Suppressor macrophage treated with lipopolysaccharide for 1 hour (primary cell): ENCODE measurements at places on chromosomes 1 and 21.
A peak's percentile ranks its signal among the peaks of the same experiment; 100 is the strongest.

DNA sequence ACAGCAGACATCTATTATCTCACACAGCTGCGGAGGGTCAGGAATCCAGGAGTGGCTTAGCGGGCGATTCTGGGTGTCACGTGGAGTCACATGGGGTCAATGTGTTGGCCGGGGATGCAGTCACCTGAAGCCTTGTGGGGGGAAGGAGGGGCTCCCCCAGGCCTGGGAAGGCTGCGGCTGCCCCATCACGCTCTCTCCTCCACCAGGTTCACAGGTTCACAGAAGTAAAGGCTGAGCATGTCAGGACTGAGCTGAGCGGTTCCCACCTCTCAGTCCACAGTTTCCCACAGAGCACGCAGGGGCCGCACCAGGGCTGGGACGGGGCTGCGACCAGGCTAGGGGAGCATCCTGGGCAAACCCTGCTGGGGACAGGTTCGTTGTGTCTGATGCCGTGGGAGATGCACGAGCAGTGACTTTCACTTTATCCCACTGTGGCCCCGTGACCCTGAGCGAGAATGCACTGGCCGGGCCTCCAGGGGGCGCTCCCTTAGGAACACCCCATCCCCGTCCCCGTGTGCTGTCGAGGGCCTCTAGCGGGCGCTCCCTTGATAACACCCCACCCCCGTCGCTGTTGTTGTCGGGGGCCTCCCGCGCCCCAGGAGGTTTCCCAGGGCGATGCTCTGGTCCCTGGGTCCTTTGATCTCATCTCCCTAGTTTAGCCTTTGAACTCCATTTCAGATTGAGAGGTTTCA is 73.2 kb upstream of the TRAPPC10 start:
- DNase-seq, result peak; percentile 96

- peak; percentile 36 for DNase-seq
These were observed 301 bp upstream of the NUDT17 start for GRCh38 chr1:145845144-145845513.

DNA sequence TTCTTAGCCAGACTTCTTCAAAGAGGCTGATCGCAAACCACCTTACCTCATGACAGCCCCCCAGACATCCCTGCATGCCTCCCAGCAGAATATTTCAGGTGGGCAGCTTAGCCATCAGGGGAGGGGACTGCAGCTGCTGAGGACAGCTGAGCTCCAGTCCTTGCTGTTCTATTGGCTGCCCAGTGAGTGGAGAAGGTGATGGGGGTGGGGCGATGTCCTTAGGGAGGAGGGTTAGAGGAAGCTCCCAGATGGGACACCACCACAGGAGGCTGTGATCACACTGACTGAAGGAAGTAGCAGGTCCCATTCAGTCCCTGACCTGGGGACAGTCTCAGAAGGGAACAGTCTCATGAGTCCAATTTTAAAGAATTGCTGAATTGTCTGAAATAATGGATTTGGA is 38.3 kb downstream of the GJA5 start:
- DNase-seq, result no peak

- no peak for DNase-seq
These were observed 90.1 kb downstream of the OMA1 start for GRCh38 chr1:58456470-58456869.

GRCh38 chr1:99645699-99646531 is at the start of gene PALMD:
PALMD (plus strand) TSS chr1:99646113; CDS start chr1:99646318, 205 bp downstream.
- no peak for DNase-seq

DNA sequence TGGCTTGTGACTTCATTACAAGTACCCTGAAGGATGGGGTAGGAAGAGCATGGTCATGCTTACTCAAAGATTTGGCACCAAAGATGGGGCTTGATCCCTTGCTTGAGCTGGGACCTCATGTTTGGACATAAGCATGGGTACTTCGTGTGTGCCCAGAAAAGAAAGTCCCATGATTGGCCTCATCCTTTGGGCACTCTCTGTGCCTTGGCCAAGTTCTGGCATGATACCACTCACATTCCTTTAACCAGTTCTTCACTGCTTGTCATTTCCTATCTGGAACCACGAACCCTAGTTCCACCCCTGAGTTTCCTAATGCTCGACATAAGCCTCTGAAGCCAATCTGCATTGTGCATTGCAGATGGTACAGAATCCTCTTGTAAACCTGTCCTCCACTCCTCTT is 107.0 kb downstream of the NAV1 start:
- no peak for DNase-seq

- peak; percentile 89 for DNase-seq
These were observed 11.8 kb downstream of the NPHP4 start for GRCh38 chr1:5980314-5981008.

DNA sequence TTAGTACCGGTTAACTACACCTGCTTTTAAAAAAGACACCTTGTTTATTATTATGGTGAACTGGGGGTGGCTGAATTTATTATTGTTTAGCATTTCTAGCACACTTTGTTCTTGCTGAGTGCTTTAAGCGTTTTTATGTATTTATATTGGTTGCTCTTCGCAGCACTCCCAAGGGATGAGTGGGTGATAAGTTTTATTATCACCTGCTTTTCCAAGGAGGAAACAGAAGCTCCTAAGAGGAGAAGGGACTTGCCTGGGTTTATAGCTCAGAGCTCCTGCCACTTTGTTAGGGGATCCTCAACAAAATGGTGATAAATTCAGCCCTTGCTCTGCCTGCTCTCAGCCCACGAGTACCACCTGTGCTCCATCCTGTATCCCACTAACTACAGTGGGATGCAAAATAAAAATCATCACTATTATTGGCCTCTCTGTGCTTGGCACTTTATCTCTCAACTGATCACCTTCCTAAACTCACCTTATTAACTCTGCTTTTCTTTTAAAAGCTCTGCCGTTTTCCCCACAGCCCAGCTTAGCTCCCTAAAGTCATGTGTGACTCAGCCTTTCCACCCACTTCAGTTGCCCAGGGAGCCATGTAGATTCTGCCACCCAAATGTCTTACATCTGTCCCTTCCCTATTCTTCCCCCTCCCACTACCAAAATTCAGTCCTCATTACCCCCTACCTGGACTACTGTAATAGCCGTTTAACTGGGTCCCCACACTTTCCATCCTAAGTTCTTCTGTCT is 44.5 kb downstream of the BCL9 start:
- DNase-seq, result no peak
